Diencephalon (tissue), 1 donor: ENCODE measurements at places on chromosomes 6 and 20. TPM values are rescaled to one million over a fixed set of nuclear protein-coding genes. Genes with fewer than 3 reads are reported as not detected.

The LYRM2 gene
- 32.3 TPM for total RNA-seq

The C20orf144 gene
- total RNA-seq: not detected

The LTB gene
- total RNA-seq: 0.46 TPM

The YWHAB gene
- 281 TPM for total RNA-seq

The MMP24 gene
- 80.5 TPM for total RNA-seq

The TMEM74B gene
- 16.1 TPM for total RNA-seq

The FLRT3 gene
- 45.4 TPM for total RNA-seq

The JAG1 gene
- total RNA-seq: 42.0 TPM

The KCNB1 gene
- 14.8 TPM for total RNA-seq

The IL17A gene
- total RNA-seq: not detected

The ZNF391 gene
- 6.2 TPM for total RNA-seq

The KHDC1 gene
- 7.8 TPM for total RNA-seq

The PAQR8 gene
- total RNA-seq: 27.9 TPM

The C6orf136 gene
- 12.0 TPM for total RNA-seq
